ENCODE measurements at places on chromosomes 11 and 22.

DNA sequence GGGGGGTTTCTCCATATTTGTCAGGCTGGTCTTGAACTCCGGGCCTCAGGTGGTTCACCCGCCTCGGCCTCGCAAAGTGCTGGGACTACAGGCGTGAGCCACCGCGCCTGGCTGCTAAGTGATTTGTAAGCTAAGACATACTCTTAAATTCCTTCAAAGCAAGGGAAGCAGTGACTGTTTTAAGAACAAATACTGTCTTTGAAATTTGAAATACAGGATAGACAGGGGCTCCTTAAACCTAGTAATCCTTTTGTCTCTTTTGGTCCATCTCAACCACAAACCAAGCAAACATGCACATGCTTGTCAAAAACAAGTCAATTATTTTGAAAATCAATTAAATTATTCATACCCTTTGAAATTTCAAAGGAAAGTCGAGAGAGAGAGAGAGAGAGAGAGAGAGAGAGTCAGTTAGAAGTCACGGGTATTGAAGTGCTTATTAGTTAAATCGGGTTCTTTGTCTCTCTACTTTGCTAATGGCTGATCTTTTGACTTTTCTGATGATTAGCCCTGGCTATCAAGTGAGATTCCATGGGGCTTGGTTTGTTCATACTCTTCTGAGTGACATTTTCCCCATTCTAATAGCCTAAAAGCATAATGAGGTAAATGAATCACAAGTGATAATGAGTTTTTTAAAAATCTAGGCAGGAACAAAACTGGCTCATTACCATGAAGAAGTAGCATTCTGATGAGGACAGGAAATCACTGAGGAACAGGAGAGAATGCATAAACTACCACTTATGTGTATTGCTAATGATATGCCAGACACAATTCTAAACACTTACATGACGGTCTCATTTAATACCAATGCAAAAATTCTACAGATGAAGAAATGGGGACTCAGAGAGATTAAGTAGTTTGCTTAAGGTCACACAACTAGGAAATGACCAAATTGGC is 48.0 kb downstream of the MCHR1 start:
- DNase-seq, result no peak

- no peak for DNase-seq
These were observed 33.1 kb downstream of the LRFN4 start for GRCh38 chr11:66889960-66890359.

DNA sequence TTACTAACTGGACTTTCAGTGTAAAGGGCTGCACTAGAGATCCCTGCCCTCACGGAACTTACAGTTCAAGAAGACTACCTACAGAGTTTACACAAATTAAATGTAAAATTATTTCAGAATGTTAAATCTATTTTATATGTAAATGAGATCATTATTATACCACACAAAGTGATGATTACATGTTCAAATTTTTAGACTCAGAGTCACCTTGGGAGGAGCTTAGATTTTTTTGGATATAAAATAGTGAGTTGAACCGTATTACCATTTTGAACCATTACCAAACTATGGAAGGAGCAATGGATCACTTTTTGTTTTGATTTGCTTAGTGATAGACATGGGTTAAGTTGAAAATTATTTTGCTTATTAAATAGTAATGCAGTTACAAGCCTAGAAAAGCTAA is 1.6 kb downstream of the IPO7 start:
- no peak for DNase-seq

DNA sequence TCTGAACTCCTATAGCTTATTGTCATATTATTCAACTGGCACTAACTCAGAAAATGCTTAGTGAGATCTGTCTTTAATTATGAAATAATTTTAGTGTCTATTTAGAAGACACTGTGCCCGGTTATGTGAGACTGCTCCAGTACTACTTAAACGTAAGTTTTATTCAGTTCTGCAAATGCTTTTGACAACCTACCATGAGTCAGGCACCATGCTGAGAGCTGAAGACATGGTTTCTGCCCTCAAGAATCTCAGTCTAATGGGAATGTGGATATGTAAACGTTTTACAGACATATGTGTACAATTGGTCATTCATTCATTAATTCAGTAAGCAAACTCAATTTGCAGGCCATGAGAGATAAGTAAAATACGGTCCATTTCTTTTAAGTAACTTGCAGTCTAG is 40.0 kb downstream of the DCUN1D5 start:
- no peak for DNase-seq
